Left hindlimb (tissue), 1 donor: ENCODE measurements at places on chromosomes 6 and 20.

DNA sequence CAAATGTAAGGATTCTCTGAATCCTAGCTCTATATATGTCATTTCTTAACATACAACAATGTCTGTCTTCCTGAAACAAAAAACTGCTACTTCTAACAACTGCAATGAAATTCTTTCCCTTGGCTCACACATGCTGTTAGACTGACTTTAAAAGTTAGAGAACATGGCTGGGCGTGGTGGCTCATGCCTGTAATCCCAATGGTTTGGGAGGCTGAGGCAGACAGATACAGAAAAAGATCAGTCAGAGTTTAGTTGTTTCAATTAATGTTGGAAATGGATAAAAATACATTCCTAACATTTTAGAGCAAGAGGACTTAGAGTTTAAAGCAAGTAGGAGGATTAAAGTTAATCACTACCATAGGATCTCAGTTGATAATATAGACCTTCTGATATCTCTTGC is 28.7 kb upstream of the KIAA1586 start:
- DNase-seq: no peak

DNA sequence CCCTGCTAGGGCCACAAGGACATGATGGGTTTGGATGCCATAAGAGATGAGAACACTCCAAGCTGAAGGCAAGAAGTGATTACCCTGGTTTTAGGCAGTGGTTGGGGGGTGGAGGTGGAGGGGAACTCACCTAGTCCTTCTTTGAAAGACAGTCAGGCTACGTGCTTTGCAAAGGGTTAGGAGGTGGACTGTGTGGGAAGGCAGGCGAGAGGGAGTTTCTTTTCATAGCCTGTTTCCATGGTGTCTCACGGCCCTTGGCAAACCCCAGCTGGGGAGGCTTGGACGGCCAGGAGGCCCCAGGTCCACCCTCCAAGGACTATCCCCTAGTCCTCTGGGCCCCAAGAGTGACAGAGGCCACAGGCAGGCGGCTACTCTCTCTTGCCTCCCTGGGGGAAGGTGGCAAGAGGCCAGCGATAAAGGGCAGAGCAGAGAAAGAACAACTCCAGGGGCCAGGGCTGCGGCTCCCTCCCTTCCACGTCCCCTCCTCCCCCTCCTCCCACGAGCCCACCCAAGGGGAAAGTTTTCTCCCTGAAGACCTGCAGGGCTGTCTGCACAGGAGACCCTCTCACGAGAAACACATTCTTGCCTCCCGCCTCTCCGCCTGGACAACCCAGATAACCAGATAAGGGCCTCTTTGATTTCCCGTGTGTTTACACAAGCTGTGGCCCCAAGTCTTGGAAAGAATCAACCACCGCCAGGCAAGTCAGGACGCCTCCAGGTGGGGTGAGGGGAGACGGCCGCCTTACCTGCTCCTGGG is 74.4 kb downstream of the NOL4L start:
- DNase-seq: no peak

- no peak for DNase-seq
These were observed 257.9 kb downstream of the ALDH8A1 start for GRCh38 chr6:134692008-134692407.

DNA sequence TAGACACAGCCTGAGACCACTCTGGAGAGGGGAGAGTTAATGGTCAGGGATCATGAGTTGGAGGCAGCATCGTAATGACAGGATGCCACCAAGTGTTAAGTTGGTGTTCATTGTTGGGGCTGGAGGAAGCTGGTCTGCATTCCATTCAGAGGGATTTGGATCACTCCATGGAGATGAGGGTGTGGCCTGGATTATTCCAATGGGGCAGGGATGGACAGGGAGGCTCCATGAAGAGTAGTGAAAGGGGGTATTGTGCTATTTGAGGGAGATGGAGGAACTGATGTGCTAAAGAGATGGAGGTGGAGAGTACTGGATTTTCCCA is 1.1 kb downstream of the SAPCD1 start:
- DNase-seq: no peak

DNA sequence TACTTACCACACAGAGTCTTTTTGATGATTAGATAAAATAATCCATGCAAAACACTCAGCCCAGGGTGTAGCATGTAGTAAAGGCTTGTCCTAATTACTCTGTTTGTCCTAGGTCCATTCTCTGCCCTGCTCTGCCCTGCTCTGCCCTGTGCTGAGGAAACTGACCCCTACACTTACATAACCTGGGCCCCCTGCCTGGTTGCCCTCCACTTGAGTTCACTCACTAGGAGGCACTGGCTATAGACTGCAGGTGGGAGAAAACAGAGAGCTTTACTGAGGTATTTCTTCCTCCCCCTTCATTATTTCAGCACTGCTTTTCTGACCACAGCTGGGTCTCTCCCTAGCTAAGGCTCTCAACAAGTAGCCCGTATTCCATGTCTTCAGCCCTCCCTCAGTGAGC is 70.9 kb upstream of the TBX18 start:
- DNase-seq: no peak

- DNase-seq: peak; percentile 78
These were observed 294.0 kb downstream of the SOX4 start for GRCh38 chr6:21887231-21888185.

GRCh38 chr6:89098461-89098860 is 17.9 kb downstream of the PNRC1 start:
- no peak for DNase-seq

- DNase-seq: no peak
These were observed 349.0 kb downstream of the RNGTT start for GRCh38 chr6:88614316-88614877.

DNA sequence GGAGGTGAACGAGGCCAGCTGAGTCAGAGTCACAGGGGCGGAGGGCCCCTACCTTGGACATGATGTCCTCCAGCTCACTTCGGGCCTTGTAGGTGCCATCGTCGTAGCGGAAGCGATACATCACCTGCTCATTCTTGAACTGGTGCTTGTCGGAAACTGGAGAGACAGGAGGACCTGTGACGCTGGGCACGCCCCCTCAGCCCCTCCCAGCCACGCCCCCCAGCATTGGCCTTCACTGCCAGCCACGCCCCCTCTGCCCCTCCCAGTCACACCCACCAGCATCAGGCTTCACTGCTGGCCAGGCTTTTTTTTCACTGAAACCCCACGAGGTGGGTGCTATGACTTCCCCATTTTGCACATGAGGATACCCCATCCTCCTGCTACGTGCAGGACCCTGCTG is 148.2 kb downstream of the PREX1 start:
- no peak for DNase-seq

DNA sequence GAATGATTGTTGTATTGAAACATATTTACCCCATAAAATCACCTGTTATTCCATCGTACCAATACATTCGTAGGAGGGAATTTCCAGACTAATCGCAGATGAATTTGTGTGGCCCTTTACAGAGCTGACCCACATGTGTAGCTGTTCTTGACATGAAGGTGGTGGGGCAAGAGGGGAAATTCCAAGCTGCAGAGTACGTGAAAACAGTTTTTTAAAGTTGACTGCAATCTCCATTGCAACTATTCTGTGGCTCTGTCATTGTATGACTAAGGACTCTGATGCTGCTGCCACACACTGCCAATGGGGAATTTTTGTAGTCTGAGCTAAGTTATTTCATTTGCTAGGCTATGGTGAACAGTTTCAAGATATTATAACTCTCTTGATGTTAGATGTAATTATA is 46.4 kb upstream of the ADTRP start:
- no peak for DNase-seq

DNA sequence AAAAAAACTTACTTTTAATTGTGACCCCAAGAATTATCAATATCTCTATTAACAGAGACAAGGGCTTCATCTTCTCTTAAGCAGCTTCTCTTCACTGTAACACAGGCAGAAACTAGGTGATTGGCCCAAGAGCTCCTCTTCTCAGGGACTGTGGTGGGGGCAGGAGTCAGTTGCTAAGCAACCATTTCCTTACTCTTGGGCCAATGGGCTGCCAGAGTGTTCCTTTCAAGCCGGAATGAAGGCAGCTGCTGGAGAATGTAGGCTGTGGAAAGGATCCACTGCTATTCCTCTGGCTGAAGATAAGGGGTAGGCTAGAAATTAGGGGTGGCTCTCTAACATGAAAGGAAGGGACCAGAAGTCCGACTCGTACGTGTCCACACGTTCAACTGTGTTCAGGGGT is at the start of gene SEL1L2:
Gene SEL1L2 (minus strand): TSS at position 150 of the 400 bp plus-strand sequence. CDS start 80 bp downstream, at position 70.
- no peak for DNase-seq

GRCh38 chr6:18488526-18489270 is 101.5 kb downstream of the RNF144B start:
- DNase-seq: no peak

GRCh38 chr6:156794546-156795354 is 17.6 kb downstream of the ARID1B start:
- DNase-seq: no peak

DNA sequence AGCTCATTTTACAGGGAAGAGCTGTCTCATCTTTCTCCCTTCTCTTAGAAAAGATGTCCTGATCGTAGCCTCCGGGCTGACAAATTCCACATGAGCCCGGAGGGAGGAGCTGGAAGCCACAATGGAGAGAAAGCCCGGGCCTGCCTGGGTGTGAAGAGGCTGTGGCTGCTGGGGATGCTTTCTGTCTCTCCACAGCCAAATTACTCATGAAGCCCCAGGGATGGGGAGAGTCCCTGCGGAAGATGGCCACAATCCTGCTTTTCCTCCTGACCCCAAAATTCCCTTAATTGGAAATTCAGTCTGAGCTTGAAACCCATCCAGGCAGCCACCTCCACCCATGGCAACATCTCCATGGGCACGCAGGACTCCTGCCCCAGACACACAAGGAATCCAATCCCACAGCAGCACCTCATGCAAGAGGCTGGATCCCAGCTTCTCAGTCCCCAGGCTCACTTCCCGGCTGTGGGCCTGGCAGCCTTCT is 32.4 kb downstream of the JPH2 start:
- no peak for DNase-seq

DNA sequence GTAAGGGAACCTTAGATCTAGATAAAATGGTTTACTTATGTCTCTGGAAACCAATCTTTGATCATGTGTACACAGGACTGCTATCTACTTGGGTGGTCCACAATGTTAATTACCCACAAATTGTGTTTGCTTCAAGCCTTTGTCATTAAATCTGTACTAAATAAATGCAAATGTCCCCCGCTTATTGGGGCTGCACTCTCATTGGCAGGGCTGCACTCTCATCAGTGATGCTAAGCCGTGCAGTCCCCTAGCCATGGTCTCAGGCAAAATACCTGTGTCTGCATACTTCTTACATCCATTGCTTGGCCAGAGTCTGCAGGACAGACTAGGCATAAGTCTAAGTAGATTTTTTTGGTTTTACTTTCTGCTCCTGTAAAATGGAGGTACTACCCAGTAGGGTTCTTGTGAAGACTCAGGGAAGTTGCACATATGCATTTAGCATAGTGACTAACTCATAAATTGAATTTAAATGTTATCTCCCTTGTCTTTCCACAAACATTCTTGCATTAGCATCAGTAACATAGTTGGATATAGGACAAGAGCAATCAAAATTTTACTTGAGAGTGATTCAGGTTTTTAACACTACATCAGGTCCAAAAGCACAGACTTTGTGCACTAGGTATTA is 117.4 kb downstream of the ASCC3 start:
- DNase-seq: no peak

DNA sequence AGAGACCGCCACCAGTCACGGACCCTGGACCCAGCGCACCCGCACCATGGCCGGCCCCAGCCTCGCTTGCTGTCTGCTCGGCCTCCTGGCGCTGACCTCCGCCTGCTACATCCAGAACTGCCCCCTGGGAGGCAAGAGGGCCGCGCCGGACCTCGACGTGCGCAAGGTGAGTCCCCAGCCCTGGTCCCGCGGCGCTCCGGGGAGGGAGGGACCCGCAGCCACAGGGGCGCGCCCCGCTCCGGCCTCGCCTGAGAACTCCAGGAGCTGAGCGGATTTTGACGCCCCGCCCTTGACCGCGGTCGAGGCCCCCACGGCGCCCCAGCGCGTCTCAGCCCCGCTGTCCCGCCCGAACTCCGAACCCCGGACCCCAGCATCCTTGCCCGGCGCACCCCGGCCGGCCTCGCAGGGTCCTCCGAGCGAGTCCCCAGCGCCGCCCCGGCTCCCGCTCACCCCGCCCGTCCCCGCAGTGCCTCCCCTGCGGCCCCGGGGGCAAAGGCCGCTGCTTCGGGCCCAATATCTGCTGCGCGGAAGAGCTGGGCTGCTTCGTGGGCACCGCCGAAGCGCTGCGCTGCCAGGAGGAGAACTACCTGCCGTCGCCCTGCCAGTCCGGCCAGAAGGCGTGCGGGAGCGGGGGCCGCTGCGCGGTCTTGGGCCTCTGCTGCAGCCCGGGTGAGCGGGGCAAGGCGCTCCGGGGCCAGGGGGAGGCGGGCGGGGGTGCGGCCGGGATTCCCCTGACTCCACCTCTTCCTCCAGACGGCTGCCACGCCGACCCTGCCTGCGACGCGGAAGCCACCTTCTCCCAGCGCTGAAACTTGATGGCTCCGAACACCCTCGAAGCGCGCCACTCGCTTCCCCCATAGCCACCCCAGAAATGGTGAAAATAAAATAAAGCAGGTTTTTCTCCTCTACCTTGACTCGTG is at the start of gene OXT:
Gene OXT (plus strand): TSS at position 11 of the 920 bp plus-strand sequence. CDS start 36 bp downstream, at position 47.
- peak; percentile 58 for DNase-seq

- no peak for DNase-seq
These were observed 10.8 kb downstream of the GSTA4 start for GRCh38 chr6:52984247-52984646.

GRCh38 chr6:33770124-33770832 is 18.7 kb downstream of the LEMD2 start:
- no peak for DNase-seq

GRCh38 chr6:144098993-144099392 is 3.6 kb upstream of the SF3B5 start:
- no peak for DNase-seq

DNA sequence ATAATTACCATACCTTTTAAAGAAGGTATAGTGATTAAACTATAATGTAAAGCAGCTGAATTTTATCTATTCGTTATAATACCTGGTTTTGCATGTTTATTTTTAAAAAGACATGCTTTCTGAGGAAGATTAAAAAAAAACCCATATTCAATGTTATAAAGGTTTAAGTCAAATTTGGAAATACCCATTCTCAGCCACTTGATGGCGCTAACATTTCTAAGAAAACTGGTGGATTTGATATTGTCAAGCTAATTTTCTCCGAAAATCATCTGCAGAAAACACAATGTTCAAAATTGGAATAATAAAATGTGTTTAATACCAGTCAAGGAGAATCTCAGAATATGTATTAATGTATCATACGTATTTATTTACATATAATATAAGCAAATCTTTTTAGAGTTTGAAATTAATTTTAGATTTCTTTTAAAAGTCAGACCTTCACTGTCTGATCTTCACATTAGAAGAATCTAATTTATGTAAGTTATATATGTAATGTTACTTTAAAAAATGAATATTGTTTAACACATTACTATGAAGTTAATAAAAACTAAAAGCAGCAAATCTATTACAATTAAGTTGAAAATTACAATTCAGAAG is 35.0 kb downstream of the SHPRH start:
- no peak for DNase-seq

- DNase-seq: peak; percentile 77
These were observed 7.6 kb upstream of the RNF114 start for GRCh38 chr20:49928411-49929141.
